ENCODE measurements at places on chromosomes 6 and 20.
A peak's percentile ranks its signal among the peaks of the same experiment; 100 is the strongest.

DNA sequence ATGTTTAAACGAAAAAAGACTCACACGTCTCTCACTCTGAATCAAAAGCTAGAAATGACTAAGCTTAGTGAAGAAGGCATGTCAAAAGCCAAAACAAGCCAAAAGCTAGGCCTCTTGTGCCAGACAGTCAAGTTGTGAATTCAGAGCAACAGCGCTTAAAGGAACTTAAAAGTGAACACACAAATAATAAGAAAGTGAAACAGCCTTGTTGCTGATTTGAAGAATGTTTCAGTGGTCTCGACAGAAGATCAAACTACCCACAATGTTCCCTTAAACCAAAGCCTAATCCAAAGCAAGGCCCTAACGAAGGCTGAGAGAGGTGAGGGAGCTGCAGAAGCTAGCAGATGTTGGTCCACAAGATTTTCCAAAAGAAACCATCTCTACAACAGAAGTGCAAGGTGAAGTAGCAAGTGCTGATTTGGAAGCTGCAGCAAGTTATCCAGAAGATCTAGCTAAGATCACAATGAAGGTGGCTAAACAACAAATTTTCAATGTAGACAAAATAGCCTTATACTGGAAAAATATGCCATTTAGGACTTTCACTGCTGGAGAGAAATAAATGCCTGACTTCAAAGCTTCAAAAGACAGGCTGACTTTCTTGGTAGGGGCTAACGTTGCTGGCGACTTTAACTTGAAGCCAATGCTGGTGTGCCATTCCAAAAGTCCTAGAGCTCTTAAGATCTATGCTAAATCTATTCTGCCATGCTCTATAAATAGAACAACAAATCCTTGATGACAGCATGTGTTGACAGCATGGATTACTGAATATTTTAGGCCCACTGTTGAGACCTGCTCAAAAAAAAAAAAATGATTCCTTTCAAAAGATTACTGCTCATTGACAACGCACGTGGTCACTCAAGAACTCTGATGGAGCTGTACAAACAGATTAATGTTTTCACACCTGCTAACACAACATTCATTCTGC, 40.3 kb downstream of the SEC63 start:
- DNase-seq, result no peak

DNA sequence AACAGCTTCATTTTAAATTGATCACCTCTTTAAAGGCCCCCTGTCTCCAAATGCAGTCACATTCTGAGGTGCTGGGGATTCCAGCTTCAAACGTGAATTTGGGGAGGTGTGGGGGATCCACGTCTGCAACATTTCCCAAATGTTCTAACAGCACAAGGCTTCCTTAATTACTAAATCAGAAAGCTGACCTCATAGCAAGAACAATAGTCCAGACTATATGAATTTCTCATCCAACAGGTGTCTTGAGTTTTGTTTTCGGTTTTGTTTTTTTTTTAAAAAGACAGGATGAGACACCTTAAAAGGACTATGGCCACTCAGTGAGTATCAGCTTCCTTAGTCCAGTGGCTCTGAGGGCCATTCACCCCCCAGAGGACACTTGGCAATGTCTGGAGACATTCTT, 11.5 kb downstream of the ATP9A start:
- DNase-seq, result no peak

DNA sequence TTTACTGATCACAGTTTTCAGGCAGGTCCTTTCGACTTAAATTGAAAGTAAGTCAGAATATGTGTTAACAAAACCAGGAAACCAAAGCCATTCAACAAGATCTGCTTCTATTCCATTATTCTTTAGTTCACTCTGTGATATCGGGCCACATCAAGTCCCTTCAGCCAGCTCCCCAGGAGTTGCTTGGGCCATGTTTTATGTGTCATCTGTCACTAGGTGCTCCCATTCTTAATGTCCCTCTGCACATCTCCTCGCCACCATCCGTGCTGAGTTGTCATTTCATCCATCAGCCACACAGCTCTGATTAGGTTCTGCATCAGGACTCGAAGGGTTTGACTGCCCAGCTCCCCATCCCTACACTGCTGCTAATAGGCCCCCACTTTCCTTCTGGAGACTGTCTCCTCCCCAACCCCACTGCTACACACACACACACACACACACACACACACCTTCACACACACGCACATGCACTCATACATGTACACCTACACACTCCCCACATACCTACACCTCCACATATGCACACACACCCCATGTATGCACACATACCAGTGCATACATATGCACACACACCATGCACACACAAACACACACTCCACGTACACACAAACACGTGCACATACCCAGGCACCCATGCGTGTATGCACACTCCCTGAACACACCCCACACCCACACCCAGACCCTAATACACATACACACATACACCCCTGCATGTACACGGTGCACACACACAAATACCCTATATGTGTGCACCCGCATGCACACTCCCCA, 143.3 kb upstream of the GMDS start:
- DNase-seq, result no peak

GRCh38 chr6:26220145-26220970, 133.1 kb downstream of the HFE start:
- DNase-seq, result no peak

DNA sequence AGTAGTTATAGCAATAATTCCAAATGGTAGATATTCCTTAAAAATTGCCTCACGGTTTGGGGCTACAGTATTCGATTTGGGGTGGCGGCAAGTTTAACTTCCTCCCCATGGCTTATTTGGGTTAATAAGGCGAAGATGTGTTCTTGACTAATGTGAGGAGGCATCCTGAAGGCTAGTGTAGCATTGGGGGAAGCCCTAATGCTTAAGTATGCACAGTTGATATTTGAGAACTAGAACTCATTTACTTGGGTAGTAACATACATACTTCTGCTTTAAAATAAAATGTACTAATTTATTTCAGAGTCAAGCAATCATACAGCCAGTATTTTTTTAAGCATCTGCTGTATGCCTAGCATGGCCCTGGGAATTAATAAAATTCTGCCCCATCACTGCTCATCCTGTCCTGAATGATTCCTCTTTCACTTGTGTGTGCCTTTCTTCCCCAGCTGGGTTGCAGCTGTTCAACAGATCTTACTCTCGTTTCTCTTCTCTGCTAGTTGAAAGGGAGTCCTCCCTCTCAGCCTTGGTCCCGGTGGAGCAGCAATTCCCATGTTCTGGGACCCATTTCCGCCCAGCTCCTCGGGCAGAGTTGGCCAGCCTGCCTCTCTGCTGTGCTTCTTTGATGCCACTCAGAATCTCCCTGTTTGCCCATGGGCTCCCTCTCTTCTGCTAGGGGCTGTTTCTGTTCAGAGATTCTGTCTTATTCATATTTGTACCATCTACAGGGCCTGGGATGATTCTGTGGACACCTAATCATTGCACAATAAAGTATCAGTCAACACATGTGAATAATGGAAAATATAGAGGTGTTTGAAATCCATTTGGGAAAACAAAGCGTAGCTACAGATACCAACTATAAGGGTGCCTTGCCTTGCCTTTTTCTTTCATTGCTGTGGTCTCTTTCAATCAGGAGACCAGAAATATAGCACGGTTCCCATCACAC, 104.8 kb downstream of the ARID1B start:
- no peak for DNase-seq

DNA sequence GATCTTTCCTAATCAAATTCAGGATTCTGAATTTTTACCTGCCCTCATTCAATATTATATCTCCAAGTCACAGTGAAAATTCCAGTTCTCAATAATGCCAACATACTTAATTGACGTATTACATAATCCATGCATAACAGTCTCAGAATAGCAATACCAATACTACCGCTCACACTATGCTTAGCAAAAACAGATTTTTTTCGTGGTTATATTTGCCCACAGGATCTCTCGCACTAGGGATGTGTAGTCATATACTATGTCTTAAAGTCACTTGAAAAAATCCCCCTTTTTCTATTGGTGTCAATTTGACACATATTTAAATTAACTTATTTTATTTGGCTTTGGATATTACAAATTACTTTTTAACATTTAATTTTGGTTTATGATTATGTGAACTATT, 323.1 kb upstream of the SLC35B3 start:
- DNase-seq, result no peak

DNA sequence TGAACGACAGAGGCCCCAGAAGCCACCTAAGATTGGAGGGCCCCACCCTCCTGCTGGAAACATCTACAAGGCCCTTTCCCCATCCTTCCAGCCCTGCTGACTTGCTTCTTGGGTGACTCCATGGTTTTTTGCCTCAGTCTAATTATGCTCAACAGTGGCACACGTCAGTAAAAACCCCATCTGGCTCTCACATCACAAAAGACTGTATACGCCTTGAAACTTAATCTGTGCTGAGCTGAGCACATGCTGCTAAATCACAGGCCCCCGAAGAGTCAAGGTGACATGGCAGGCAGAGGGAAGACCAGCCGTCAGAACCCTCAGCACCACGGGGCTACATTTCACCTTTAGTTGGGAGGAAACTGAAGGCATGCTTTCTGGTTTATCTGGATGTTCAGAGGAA, 323.1 kb downstream of the CDH26 start:
- no peak for DNase-seq

GRCh38 chr6:130520801-130521200, 155.0 kb downstream of the TMEM200A start:
- no peak for DNase-seq

GRCh38 chr6:118367314-118367713, 180.8 kb upstream of the PLN start:
- DNase-seq, result no peak

DNA sequence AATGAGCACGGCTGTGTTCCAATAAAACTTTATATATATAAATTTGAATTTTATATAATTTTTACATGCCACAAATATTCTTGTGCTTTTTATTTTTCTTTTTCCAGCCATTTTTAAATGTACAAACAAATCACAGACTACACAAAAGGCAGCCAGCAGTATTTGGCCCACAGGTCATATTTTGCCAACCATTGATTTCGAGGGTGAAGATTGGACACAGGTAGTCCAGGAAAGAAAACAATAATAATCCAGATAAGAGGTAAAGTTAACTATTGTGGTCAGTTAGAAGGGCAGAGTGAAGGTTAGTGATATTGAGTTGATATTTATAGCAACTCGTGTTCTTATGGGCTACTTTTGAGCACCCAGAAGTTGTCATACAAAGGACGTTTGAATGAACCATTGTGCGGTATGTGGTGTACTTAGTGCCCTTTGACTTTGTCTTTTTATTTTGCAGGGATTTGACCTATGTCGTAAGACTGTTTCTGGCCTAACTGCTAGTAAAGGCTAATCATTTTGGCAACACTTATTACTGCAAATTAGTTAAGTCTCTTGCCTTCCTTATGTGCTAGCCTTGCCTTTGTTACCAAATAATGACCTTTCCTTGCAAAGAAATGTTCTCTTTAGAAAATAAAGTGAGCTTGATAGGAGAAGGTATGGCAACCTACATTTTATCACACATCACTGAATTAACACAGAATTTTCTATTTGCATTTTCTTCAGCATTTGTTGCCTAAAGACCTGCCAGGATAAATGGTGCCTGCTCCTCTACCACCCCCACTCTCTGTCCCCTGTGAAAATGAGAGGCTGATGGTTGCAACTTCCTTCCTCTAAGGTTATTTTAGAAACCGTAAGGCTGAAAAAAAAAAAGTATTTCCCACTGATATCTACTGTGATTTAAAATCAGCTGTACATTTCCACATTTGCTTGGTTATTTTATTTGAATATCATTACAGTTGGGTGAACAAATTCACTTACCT, 493.9 kb upstream of the SOX4 start:
- DNase-seq, result no peak

GRCh38 chr6:125963817-125964216, 7.2 kb downstream of the HINT3 start:
- DNase-seq, result no peak

- no peak for DNase-seq
Measured at GRCh38 chr6:64811119-64811518, 895.9 kb downstream of the EYS start.

GRCh38 chr20:407953-408842, at the start of gene RBCK1:
TSS of gene RBCK1 (plus strand) at chr20:408299. CDS start at chr20:408758, 459 bp downstream.
- peak; percentile 69 for DNase-seq

- no peak for DNase-seq
Measured at GRCh38 chr6:7528565-7528964, 12.9 kb upstream of the DSP start.

- DNase-seq, result peak; percentile 42
Measured at GRCh38 chr6:148144917-148145521, 197.6 kb upstream of the SASH1 start.

DNA sequence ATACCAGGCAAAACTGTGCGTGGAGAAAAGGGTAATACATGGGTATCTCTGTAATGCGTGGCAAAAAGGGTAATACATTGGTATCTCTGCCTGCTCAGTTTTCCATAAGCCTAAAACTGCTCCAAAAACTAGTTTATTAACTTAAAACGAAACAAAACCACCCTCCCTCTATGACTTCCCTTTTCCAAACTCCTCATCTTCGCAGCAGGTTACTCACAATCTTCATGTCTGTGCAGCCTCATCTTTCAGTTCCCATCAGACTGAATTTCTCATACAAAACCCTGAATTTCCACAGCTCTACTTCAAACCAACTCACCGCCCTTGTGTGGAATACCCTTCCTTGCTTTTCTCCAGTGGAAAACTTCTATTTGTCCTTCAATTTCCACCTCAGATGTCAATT, 199.4 kb downstream of the PHACTR1 start:
- DNase-seq, result no peak

GRCh38 chr20:62503401-62504178, 27.8 kb upstream of the GATA5 start:
- DNase-seq, result no peak

DNA sequence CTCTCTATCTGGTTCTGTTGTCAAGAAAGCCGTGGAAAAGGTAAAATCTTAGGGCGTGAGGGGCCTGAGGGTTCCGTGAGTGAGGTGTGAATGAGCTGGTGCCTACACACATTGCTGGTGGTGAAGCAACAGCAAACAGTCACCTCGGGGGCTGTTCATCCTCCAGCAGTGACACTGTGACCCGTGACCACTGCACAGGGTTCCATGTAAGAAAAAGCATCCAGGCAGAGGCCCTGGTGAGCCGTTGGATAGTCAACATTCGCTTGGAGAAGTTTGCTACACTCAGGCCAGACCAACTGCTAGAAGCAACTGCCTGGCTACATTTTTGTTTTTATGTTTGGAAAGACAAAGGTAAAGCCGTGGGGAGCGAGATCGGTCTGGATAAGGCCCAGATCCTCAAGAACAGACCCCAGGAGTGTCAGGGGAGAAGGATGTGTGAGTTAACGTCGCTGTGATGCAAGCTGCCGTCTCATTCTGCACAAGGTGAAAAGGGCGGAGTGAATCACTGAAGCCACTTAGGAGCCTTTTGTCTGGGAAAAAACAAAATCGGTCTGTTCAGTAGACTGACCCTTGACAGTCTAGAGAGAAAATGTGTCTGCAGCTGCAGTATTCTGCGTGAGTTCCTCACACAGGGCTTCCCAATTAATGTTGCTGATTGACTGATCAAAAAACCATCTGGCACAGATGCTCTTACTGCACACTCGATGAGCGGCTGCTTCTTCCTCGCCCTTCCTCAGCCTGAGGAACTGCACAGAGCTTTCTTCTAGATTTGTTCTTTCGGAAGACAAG, 404.0 kb downstream of the SMOC2 start:
- no peak for DNase-seq

DNA sequence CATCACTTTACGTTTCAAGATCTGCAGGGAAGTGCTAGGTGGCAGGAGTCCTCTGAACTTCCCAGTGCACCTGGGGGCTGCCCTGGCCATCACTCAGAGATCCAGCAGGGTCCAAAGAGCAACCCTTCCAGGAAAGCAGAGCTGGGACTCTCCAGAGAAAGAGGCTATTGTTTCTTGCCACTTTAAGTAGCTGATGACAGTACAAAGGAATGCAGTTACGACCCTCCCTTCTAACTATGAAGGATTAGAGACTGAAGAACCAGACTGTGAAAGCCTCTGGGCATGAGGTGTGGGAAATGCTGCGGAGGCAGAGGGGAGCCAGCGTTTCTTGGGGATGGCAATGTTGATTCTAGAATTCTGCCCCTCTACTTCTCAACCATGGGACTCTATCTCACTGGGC, 189.1 kb upstream of the SUPT3H start:
- no peak for DNase-seq
